ENCODE measurements at places on chromosomes 12 and 14.

DNA sequence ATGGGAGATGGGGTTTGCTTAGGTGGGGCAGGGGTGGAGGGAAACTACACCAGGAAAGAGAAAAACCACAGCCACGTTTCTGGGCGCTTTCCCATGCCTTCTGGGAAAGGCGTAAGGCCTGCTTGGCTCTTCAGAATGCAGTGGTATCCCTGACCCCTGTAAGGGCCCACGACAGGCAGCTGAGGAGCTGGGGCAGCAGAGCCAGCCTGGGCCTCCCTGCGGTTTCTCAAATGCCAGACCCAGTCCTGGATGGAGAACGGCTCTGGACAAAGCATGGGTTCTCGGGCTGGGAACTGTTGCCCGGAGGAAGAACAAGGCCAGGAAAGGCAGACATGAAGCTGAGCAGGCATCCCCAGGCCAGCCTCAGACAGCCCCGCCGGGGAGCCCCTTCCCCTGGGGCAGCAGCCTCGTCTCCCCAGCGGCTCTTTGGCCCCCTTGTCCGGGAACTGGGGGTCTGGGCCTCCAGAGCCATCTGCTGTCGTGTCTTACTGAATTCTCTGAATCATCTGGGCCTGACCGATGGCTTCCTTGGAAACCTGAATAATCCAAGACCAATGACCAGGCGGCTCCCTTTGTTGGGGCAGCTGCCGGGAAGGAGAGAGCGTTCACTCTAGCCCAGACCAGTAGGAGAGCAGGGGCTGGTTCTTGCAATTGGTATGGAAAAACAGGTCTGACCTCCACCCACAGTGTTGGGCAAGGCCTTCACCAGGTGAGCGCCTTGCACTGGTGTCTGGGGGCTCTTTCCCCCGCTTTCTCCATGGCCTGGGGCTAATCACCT is 64.0 kb upstream of the RIN3 start:
- no peak for DNase-seq

DNA sequence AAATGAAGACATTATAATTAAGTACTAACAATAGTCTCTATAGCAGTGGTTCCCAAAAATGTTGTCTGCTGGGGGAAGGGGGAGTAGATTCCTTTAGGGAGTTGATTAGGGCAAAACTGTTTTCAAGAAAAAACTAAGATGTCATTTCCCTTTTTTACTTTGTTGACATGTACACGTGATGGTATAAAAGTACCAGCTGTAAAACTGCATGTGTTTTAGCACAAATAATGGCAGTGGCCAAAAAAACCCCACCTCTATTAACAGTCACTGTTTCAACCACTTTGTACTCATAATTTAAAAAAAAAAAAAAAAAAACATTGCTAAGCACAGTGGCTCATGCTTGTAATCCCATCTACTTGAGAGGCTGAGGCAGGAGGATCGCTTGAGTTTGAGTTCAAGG is 61.7 kb downstream of the PPP1R12A start:
- no peak for DNase-seq

DNA sequence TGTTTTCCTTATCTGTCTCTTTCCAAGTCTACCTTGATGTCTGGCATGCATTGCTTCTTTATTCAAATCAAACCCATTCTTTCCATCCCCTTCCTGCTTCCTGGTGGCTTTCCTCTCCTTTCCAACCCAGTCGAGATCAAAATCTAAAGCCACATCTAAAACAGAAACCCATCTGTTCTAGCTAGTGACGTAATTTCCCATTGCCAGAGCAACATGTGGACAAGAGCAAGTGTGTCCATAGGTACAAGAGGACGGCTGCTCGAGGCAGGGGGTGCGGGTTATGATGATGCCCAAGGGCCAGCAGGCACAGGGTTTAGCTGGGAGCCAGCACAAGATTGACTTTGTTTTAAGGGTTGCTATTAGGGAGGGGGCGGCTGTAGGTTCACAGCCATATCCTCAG is 7.0 kb downstream of the KRT80 start:
- no peak for DNase-seq

GRCh38 chr12:2752676-2753371 is 41.9 kb upstream of the FKBP4 start:
- DNase-seq: peak; percentile 49

DNA sequence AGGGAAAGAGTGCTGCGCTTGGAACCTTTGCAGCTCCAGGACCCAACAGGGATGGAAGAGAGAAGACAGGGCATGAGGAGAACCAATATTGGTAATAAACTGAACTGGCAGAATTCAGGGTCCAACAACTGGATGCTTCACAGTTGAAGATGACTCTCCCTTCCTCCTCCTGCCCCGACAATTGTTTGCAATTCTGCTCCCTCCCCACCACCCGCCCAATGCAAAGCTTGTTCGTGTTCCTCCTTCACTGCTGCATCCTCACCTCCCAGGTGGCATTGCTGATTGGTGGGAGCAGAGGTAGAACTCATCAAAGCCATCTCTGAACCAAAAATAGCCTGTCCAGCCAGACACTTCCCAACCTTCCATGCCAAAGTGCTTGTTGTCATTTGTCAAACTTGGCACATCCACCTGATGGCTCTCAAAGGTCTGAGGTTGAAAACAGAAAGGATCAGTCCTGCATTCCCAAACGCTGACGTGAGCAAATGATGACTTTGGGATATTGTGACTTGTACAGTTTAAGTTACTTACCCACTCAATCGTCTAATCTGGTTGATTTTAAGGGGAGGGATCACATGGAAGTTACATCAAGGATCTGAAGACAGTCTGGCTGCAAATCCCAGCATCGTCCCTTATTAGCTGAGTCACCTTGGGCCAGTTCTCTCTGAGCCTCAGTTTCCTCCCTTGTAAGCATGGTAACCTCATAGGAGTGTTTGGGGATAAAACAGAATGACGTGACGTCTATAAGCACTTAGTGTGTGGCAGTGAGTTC is 242.6 kb upstream of the CRY1 start:
- DNase-seq: no peak

GRCh38 chr12:50776749-50777728 is 13.1 kb downstream of the ATF1 start:
- no peak for DNase-seq

DNA sequence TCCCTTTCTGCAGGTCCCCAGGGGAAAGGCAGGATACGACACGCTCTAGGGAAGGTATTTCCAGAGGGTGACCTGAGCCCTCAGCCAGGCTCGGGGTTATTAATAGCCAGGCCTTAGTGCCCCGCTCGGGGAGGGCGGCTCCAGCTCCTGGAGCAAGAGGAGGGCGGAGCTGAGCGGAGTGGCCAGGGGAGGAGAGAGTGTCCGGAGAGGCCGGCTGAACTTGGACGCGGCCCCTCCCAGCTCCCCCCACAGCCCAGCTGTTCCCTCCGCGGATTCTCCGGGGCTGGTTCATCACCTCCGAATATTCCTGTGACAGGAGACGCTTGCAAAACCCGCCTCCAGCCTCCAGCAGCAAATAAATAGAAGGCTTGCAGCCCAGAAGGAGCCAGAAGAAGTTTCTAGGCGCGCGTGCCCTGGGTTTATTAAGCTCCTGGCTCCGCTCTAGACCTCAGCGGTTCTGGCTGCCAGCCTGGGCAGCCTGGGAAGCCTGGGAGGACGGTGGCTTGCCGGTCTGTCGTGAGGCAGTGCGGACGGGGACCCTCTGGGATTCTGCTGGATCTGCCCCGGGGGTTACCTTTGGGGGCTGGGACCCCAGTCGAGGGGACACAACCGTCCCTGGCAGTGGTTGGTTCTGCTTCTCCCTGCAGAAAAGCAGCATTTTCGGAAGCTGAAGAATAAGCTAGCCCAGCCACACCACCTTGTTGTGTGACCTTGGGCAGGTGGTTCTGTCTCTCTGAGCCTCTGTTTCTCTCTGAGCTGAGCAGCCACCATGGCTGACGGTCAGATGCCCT is at the start of gene HSPB8:
Gene HSPB8 (plus strand): TSS at position 388 of the 791 bp plus-strand sequence. CDS start 382 bp downstream, at position 770.
- no peak for DNase-seq

- no peak for DNase-seq
These were observed 386.0 kb downstream of the BCAT1 start for GRCh38 chr12:24562771-24563431.

DNA sequence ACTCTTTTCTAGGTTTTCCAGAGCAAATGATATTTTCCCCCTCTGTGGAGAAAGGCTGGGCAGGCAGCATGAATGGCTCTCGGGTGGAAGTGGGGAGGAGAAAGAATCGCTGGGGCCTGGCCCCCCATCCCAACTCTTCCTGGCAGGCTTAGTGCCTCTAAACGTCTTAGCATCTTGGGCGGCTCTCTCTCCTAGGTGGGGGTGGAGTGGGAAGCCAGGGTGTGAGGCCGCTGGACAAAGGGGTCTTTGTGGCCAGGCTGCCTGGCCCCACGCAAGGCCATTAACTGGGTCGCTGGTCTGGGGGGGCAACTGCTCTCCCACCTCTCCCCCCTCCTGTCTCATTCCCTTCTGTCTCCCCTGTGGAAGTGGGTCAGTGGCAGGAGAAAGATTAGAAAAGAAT is 4.7 kb downstream of the LRP1-AS start:
- no peak for DNase-seq

DNA sequence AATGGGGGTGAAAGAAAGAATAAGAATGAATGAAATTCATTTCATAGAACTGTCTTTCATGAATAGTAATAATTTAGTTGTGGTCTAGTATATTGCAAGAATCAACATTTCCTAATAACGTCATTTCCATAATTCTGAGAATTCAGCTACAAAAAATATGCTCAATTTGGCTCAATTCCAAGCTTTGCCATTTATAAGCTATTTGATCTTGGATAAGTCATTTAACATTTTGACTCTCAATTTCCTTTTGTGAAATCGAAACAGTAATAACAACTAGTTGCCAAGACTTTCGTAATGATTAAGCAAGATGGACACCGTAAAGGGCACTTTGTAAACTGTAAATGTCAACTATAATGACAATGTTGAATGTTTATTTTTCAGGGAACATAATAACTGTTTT is 18.1 kb downstream of the NOS1 start:
- no peak for DNase-seq

- DNase-seq: no peak
These were observed 23.7 kb downstream of the PRPF40B start for GRCh38 chr12:49646871-49647654.

DNA sequence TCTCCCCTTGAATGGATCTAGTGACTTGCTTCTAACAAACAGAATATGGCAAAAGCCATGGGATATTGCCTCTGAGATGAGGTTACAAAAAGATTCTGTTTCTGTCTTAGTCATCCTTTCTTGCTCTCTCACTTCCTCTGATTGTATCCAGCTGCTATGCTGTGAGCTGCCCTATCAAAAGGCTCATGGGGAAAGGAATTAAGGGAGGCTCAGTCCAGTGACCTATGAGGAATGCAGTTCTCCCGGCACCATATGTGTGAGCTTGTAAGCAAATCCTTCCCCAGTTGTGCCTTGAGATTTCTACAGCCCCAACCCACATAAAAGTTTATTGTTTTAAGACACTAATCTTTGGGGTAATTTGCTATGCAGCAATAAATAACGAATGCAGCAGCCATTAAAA is 183.1 kb downstream of the KLHL28 start:
- no peak for DNase-seq

GRCh38 chr12:97939156-97939555 is 476.6 kb downstream of the RMST start:
- no peak for DNase-seq

DNA sequence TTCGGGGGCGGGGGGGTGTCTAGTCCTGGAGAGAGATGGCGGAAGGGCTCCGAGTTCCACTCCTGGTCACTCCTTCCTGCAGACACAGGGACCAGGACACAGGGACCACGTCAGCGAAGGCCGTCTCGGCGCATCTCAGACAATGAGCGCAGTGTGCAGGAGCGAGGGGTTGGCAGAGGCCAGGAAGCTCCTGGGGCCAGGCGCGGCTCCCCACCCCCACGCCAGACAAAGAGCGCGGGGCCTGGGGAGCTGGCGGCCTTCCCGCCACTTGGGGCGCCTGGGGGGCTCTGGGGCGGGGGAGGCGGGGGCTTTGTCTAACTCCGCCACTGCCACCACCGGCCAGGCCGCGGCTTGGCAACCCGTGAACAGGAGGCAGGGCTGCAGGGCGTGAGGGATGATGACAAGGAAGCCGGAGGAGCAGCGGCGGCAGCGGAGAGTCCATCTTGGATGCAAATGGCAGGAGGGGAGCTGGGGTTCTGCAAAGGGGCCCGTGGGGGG is 2.2 kb downstream of the CDK2AP1 start:
- DNase-seq: peak; percentile 27

DNA sequence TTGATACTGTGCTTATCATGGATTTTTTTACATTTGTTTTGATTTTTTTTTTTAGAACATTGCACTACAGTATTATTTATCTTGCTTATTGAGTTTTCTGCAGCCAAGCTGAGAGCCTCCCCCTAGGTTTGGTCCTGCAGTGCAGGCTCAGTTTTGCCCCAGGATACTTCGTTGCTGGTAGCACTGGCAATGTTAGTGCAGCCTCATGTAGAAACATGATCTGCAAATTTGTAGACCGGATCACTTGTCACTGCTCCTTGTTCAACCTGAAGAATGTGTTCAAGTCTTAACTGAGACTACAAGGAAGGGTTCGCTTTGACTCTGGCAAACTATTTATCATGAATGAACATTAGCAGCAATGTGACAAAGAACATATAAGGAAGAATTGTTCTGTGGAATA is 377.2 kb upstream of the PDE3A start:
- no peak for DNase-seq

DNA sequence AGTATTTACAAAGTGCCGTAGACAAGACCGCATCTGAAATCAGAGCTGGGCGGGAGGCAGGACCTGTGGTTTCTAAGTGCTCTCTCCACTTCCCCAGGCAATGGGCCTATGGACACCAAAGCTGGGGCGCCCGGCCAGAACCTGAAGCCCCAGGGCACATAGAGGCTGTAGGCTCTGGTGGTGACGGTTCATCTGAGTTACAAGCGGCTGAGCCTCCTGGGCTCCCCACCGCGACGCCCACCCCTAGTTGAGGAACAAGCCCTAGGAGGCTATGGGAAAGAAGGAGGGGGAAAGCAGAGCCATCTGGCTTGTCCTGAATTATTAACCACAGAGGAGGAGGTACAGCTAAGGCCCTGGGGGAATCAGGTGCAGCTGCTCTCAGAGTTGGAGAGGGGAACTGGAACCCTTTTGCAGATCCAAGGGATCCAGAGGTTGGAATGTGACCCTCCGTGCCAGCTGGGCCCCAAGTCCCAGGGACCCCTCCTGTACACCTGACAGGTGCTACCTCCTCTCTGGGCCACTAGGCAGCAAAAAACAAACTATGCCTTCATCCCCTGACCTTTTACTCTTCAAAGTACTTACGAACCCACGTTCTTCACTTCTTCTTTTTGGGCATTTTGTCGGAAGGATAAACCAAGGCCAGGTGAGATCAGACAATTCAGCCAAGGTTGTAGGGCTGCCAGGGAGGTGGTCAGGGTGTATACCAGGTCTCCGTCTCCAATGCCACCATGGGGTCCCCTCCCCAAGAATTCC is 77.2 kb downstream of the ARL6IP4 start:
- no peak for DNase-seq

DNA sequence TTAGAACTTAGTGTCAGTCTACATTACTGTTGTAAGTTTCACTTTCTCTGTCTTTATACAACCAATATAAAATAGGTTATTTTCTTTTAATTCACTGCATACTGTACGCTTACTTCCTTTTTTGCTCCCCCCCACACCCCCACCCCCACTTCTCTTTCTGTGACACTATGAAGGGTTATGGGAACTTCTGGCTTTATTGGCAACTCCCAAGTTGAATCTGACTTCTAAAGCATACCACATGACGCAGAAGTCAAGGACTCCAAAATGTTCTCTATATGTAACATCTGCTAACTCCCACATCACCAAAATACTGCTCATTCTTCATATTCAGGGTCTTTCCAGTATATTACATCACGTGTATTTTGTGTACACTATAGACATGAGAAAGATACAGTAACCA is 81.2 kb upstream of the ATXN7L3B start:
- no peak for DNase-seq

GRCh38 chr12:40444174-40444573 is 219.4 kb downstream of the LRRK2 start:
- no peak for DNase-seq

Measured in stimulated activated naive CD4-positive, alpha-beta T cell (primary cell).